ENCODE measurements at places on chromosomes 7 and 10.

DNA sequence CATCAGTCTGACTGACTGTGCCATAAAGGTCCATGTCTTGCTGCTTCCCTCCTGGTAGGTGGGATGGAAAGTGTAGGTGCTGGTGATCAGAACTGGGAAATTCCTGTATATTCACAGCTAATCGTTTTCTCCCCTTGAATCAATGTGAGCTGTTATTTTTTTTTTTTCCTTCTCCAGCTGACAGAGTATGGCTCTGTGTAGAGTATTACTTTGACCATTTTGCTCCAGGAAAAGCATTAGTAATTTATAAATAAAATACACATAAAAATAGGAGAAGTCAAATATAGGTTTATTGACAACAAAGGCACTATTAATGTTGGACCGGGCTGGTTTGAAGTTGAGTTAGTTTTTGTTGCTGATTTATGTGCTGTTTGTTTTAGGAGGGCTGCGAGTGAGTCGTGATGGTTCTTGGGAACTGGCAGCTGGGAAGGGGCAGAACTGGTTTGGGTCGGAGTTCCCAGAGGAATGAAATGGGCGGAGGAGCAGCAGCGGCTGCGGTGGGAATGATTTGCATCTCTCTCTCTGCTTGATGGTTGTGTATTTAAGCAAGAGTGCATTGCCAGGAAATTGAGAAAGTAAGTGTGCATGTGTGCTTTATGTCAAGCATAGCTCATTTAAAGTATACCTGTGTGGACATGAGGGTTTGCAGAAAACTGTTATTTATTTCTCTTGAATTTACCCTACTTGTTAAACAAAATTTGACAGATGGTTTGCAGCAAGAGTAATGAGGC is 80.9 kb downstream of the LRMDA start:
- DNase-seq: no peak

DNA sequence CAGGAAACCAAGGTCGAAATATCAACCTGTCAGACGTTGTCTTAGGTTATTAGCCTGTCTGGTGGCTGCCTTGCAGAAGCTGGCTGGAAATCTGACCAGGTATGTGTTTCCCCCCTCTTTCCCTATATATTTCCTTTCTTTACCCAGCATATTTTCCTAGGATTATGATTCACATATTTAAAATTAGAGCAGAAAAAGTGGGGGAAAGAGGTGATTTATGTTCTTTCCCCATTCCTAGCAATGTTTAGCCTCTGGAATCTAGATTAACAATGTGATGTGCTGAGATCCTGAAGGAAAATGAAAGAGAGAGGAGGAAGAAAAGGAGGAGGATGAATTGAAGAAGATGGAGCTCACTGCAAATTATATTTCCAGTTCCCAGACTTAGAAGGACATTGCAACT is 421.4 kb upstream of the AUTS2 start:
- DNase-seq: no peak

- DNase-seq: no peak
These were observed 7.8 kb upstream of the MRPS24 start for GRCh38 chr7:43876976-43877745.

DNA sequence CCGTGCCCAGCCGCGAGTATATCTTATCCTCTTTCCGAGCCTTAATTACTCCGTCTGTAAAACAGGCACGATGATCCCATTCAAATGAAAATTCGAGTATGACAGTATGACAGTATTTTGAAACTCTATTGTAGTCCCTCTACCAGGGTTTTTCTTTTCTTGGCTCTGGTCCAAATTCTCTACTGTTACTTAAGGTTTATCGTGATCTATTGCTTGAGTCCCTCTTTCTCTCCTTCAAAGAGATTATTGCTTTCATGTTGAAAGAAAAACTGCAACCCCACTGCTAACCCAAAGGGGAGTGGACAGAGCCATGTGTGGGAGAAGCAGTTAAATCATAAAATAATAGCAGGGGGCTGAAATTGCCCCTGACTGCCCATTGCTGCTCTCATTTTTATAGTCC is 1156.6 kb upstream of the AUTS2 start:
- no peak for DNase-seq

- no peak for DNase-seq
These were observed 21.0 kb upstream of the GNA12 start for GRCh38 chr7:2864999-2865670.

- no peak for DNase-seq
These were observed 35.9 kb upstream of the TSPAN33 start for GRCh38 chr7:129108581-129108980.

GRCh38 chr7:106841896-106842390 is 23.1 kb upstream of the PIK3CG start:
- no peak for DNase-seq

GRCh38 chr10:131354380-131354779 is 42.9 kb upstream of the TCERG1L start:
- DNase-seq: no peak

GRCh38 chr7:77579797-77580196 is 42.7 kb downstream of the PTPN12 start:
- DNase-seq: no peak

- no peak for DNase-seq
These were observed 220.5 kb downstream of the LHFPL3 start for GRCh38 chr7:104548861-104549260.

DNA sequence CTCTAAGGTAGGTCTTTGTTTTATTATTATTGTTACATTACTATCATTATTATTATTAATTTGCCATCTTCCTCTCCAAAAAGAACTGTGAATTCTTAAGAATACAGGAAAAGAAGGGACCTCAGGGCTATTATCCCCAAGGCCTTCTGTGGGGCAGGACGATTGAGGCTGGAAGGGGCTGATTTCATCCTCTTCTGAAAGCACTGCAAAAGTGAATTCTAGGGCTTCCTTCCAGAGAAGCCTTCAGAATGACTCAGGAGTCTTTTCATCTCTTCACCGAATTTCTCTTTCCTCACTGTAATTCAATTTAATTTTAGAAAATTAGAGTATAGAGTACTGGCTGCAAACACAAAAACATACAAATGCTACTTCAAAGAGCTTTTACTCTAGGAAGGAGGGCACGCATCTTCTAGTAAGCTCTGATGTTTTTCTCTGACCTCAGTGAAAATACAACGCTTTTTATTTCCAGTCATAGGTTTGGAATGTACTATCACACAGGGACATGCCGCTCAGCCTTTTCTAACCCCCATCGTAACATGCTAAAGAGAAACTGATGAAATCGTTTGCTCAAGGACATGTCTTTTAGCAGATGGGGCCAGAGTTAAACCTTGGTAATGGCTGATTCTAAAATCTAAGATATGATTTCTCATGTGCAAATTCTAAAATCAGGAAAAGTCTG is 280.2 kb upstream of the PITRM1 start:
- DNase-seq: no peak

DNA sequence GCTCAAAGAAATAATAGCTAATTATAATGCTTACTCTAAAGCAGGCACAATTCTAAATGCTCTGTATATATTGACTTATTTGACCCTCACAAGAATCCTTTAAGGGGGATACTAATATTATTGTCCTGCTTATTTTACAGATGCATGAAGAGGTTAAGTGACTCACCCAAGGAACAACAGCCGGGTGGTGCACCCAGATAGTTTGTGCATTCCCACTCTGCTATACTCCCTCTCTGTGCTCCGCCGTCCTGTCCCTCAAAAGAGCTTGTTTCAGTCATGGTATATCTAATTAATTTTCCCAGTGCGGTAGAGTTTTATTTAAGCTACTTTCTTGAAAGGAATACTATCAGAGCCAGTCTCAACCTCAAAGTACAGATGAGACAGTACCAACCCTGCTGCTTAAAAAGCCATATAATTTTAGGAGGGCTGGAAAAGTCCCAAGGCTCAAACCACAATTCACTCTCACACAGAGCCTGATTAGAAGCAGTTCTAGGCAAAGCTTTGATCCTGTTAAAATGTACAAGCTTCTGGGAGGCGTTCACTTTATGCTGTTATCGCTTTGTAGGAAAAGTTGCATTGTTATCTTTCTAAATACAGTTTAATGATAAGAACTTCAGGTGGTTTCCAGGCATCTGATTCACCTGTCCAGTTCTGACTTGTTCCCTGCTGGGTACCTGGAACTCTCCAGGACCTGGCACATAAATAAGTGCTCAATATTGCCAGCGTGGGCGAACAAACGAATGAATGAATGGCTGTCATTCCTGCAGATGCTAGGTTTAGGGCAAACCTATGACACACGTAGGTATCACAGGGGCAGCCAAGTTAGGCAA is 261.5 kb upstream of the KLF14 start:
- no peak for DNase-seq

DNA sequence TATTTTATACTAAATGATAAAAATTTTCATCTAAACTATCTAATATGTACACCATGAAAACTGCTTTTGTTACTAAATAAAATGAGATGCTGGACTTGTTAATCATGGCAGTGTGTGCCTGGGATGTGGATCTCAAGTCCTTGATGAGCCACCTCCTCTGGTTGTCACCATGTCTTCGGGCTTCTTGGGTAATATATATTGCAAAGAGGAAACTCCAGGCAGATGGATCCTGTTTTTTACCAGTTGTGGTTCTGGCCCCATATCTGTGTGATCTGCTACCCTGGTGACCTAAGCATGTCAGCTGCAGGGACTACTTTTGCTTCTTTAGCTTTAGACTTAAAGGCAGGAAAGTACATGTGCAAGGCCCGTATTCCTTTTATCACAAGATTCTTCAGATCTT is 46.2 kb downstream of the TMEM60 start:
- DNase-seq: no peak

GRCh38 chr7:24707988-24708615 is 49.2 kb downstream of the GSDME start:
- no peak for DNase-seq

- no peak for DNase-seq
These were observed 134.6 kb downstream of the CHRM2 start for GRCh38 chr7:137003086-137003485.

DNA sequence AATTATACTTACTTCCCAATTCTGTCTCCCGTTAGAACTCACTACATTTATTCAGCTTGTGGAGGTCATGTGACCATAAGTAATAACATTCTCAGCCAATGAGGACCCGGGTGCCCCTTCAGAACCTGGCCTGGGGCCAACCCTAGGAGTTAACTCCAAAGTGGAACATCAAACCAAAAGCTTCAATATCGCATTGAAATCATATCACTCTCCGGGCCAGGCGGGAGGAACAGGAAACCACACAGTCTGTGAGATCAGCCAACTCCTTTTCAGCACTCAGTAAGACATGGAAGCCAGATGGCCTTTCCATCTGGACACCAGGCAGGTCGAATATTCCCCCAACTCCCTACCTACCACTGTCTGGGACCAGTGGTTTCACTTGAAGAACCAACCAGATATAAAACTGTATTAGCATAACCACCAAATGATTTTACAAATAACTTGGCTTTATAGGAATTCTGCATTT is 5.5 kb downstream of the CREB3L2 start:
- DNase-seq: no peak

DNA sequence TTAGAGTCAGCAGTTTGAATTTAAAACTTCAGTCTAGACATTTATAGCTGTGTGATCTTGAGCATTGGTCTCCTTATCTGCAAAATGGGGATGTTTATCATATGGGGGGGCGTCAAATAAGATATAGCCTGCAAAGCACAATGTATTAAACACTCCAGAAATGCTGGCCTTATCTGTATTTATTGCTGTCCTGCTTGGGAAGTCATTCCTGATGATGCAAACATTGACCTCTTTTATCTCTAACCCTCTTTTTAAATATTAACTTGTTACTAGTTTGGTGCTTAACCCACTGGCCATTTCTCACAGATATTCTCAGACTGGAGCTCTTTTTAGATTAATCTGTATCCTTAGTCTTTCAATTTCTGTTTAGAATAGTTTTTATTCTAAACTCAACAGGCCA is 13.2 kb downstream of the MRPS33 start:
- DNase-seq: no peak

DNA sequence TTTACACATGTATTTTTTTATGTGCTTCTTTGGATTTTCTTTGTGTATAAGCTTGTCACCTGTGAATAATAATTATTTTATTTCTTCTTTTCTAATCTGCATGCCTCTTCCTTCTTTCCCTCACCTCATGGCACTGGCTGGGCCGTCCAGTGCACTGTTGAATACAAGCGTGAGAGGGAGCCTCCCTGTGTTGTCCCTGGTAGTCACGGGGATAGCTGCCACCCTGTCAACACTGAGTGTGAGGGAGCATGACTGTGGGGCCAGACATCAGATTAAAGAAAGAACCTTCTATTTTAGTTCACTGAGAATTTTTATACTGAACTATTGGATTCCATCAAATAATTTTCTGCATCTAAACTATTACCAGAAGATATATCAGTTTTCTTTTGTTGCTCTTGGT is 187.9 kb downstream of the CDC14C start:
- no peak for DNase-seq

GRCh38 chr10:126842836-126843235 is 62.4 kb upstream of the DOCK1 start:
- no peak for DNase-seq

GRCh38 chr10:60818134-60818770 is 40.0 kb downstream of the CDK1 start:
- no peak for DNase-seq

GRCh38 chr10:10791869-10792268 is 225.8 kb upstream of the CELF2 start:
- DNase-seq: no peak

- no peak for DNase-seq
These were observed 282.3 kb downstream of the KLF6 start for GRCh38 chr10:3502673-3503072.

GRCh38 chr7:87354749-87355148 is 9.3 kb downstream of the CROT start:
- no peak for DNase-seq

GRCh38 chr7:27546610-27547009 is 116.1 kb downstream of the HIBADH start:
- DNase-seq: no peak

GRCh38 chr7:70595755-70596597 is 536.0 kb upstream of the GALNT17 start:
- DNase-seq: no peak

All from cortex of kidney (tissue), 1 donor.